ENCODE measurements at places on chromosomes 11 and 22.
A peak's percentile ranks its signal among the peaks of the same experiment; 100 is the strongest.

DNA sequence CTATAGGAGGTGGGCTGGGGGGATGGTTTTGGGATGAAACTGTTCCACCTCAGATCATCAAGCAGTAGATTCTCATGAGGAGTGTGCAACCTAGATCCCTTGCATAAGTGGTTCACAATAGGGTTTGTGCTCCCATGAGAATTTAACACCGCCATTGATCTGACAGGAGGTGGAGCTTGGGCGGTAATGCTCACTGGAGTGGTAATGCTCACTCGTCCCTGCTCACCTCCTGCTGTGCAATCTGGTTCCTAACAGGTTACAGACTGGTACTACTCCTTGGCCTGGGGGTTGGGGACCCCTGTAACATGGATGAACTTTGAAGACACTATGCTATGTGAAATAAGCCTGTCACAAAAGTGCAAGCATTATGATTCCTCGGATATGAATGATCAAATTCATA, 87.0 kb upstream of the CLNS1A start:
- DNase-seq: no peak

DNA sequence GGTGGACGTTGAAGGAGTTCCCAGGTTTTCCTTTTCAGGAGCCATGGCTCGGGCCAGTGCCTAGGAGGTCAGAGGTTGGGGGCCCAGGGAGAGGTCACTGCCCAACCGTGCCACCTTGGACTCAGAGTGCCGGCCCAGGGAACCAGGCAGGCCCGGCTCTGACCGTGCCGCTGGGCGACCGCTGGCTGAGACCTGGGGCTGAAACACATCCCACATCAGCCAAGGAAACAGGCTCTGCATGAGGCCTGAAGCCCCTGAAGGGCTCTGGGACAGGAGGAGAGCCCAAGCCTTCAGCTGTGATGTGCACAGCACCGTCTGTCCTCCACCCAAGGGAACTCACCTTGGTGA, 21.9 kb upstream of the RTN4R start:
- DNase-seq: no peak

DNA sequence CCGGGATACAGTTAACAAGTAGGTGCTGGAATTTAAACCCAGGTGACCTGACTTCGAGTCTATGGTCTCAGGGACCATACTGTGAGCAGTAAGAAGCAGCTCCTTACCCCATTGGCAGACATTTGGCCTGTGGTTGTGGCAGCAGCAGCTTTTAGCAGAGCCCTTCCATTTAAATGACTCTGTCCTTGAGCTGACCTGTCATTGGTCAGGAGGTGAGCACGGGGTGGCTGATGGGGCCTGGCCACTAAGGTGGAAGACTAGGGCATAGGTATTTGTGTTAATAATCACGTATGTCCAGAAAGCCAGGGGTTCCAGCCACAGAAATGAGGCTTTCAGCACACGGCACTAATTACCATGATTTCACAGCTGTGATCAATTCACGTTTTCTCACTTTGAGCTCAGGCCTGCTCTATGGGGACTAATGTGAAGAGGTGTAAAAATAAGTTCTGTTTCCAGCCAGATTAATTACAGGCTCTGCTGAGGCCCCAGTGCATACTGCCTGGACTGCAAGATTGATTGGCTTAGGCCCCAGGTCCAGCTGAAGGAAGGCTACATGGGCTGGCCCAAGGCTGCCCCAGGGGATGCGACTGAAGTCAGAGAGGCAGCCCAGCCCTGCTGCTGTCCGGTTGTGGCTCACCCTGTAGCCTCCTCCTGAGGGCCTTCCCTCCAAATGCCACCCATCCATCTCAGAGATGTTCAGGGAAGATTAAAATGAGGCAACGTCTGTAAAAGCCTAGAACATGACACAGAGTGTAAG, 76.0 kb downstream of the FDX1 start:
- DNase-seq: no peak

- no peak for DNase-seq
Measured at GRCh38 chr11:90614318-90614717, 391.5 kb upstream of the CHORDC1 start.

GRCh38 chr11:41177791-41178190, 281.7 kb downstream of the LRRC4C start:
- no peak for DNase-seq

GRCh38 chr11:118012083-118012669, 26.0 kb downstream of the IL10RA start:
- peak; percentile 2 for DNase-seq

DNA sequence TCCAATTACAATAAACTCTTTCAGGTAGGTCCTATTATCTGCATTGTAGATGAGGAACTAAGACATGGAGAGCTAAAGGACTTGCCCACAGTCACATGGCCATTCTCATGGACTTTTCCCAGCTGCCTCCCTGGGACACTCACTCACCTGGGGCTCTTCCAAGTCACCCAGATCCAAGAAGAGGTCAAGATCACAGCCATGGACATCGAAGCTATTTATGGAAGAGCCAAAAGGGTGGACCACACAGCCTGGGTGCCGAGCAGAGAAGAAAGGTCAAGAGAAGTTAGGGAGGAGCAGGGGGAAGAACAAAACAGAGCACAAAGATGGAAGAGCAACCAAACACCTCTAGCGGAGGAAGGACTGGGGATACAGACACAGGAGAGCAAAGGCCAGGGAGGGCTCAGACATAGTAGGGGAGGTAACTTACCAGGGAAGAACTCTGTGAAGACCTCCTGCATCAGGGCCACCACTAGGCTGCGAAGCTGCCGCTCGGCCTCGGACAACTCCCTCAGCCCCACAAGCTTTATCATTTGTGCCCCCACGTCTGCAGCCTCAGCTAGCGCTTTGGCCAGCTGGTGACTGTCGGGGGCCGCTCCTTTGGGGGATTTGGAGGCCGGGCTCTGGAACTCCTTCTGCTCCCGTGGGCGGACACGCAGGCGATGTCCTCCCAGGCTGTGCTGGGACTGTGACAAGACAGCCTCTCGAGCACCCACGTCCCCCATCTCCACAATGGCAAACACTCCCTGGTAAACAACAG, 7.4 kb upstream of the EEF1G start:
- no peak for DNase-seq

DNA sequence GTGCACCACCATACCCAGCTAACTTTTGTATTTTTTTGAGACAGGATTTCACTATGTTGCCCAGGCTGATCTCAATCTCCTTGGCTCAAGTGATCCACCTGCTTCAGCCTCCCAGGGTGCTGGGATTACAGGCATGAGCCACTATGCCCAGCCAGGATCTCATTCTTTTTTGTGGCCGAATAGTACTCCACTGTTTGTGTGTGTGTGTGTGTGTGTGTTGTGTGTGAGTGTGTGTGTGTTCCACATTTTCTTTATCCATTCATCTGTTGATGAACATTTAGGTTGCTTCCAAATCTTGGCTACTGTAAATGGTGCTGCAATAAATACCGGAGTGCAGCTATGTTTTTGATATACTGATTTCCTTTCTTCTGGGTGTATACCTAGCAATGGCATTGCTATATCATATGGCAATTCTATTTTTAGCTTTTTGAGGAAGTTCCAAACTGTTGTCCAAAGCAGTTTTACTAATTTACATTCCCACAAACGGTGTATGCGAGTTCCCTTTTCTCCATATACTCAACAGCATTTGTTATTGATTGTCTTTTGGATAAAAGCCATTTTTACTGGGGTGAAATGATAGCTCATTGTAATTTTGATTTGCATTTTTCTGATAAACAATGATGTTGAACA, 105.4 kb downstream of the TTC28 start:
- DNase-seq: no peak

- peak; percentile 19 for DNase-seq
Measured at GRCh38 chr11:66593303-66593635, 284 bp downstream of the CCS start.

- DNase-seq: no peak
Measured at GRCh38 chr11:45270946-45271716, 15.0 kb downstream of the SYT13 start.

GRCh38 chr11:27296497-27296896, 66.5 kb downstream of the CCDC34 start:
- DNase-seq: peak; percentile 81

DNA sequence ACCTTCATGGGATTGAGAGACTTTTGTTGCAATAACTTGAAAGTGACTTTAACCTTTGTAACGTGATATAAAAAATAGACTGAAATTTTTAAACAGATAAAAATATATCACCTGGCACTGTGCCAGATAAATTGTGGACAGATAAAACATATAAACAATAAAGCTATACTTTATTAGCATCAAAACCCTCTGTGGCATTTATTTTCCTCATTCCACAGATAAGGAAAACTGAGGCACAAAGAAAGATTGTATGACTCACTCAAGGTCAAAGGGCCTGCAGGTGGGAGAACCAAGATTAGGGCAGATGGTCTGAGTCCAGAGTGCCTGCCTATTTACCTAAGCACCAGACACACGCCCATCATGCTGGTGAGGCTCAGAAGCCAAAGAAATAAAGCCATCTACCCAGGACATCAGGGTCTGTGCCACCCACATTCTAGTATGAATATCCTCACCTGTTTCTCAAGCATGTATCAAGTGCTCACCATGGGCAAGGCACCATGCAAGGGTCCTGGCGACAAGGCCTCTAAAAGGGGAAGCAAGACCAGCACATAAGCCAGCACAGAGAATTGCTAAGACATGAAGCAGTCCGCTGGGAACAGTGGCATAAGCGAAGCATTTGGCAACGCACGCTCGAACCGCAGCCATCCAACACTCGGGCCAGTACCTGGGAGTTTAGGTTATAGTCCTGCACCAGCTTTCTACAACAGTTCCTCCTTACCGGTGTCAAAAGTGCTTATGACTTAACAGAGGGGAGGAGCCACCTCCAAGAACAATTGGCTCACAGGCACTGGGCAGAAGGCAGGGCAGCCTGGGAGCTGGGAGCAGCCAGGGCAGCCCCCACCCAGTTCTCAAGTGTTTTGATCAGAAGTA, 17.6 kb downstream of the MYH9 start:
- DNase-seq: peak; percentile 62

- DNase-seq: no peak
Measured at GRCh38 chr11:30889143-30889794, 303.1 kb upstream of the MPPED2 start.

DNA sequence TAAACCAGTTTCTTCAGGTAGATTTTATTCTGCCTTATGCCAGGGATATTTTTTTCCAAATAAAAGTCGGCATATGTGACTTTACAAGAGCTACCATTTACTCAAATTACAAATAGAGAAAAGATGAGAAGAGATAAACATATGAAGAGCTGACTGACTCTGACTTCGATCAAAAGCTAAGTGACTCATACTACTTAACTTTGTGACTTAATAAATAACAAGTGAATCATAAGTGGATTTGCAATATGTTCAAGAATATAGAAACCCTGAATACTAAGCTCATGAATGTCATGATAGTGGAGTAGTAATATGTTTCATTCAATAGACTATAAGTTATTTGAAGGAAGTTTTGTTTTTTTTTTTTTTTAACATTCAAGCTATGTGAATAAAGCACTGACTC, 130.5 kb upstream of the ANO3 start:
- no peak for DNase-seq

DNA sequence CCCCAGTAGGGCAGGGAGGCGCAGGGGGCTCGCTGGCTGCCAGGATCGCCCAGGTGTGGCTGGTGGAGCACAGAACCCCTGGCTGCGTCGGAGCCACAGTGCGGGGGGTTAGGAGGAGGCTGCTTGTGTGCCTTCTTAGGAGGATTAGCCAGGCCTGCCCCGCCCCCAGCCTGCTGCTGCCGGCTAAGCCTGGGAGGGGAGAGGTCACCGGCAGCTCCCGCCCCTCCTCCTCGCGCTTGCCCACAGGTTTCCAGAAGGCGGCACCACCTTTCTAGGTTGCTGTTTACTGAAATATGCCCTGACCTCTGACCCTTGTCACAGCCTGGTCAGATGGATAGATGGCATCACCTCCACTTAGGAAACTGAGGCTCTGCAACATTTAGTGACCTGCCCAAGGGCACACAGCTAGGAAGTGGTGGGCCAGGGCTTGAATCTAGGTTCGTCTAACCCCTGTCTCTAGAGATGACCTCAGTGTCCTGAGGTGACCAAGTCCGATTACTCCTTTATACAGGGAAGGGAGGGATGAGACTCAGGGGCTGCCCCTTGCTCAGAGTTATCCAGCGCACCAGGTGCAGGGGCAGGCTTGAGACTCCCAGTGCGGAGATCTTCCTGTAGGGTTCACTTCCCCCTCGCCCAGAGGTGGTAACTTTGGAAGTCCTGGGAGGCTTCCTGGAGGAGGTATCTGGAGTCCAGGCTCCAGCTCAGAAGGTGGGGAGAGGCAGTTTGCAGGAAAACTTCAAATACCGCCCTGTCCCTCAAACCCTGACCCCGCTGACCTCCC, 44.0 kb downstream of the MYO7A start:
- DNase-seq: no peak

- DNase-seq: peak; percentile 18
Measured at GRCh38 chr11:17719938-17720795, 796 bp downstream of the MYOD1 start.

GRCh38 chr22:47176573-47177333, 414.3 kb downstream of the TBC1D22A start:
- DNase-seq: no peak

DNA sequence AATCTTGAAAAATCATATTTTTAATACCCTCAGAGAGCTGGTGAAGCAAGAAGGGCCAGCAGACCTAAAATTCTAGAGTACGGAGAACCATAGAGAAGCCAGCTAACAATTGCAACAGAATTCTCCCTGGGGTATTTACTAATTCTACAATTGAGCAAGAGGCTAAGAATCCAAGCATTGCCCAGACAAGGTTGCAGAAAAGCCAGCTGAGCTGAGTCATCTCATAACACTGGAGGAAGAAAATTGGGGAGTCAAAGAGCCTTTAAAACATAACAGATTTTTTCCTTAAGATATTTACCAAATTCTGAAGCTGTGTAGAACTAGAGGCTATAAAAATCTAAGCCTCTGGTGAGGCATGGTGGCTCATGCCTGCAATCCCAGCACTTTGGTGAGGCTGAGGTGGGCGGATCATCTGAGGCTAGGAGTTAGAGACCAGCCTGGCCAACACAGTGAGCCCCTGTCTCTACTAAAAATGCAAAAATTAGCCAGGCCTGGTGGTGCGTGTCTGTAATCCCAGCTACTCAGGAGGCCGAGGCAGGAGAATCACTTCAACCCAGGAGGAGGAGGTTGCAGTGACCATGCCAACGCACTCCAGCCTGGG, 13.6 kb upstream of the TMEM216 start:
- peak; percentile 99 for DNase-seq

GRCh38 chr11:12013781-12014180, 5.4 kb upstream of the DKK3 start:
- no peak for DNase-seq

GRCh38 chr22:38886333-38886732, 14.3 kb upstream of the CBX6 start:
- no peak for DNase-seq

DNA sequence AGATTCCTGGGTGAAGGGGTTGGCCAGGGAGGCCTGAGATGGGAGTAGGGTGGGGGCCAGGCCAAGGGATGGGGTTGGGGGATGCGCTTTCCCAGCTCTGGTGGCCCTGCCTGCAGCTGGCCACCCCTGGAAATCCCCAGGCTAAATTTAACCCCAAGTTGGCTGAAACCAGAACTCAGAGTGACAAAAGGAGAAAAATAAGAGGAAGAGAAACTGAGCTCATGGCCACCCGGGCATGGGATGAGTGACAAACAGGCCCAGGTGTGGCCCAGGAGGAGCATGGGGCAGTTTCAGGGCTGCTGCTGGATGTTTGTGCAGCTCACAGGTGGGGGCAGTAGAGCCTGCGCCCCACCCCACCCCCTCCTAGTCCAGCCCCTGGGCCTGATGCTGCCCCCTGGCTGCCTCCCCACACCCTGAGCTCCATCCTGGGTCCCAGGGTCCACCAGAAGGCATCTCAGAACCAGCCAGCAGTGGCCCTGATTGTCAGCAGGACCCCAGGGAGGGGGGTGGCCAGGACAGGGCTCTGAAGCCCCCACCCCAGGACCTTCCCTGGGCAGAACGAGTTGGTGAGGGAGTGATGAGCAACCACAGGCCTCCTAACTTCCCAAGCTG, 48.0 kb downstream of the IGLL5 start:
- no peak for DNase-seq

- no peak for DNase-seq
Measured at GRCh38 chr11:6670202-6670830, 12.8 kb downstream of the MRPL17 start.
